Sciatic nerve (tissue), 2 donors: ENCODE measurements at places on chromosomes 5 and 9.

- DNase-seq: no peak
Measured at GRCh38 chr5:41951224-41951623, 26.1 kb downstream of the FBXO4 start.

GRCh38 chr9:126150411-126151030 is 176.1 kb upstream of the MVB12B start:
- DNase-seq: no peak

DNA sequence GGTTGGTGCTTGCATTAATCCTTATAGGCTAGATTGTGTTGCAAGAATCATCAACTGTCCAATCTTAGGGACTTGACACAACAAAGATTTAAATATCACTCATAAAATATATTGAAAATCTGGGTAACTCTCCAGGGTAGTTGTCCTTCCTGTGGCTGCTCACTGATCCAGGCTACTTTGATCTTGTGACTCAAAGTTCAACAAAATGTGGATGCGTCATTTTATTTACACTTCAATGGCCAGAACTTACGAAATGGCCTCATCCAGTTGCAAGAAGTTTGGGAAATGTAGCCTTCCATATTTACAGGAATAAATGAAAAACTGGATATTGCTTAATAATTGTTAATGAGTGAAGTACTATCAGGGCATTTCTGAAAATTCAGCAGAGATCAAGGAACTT is 235.5 kb upstream of the ACTBL2 start:
- DNase-seq: no peak

DNA sequence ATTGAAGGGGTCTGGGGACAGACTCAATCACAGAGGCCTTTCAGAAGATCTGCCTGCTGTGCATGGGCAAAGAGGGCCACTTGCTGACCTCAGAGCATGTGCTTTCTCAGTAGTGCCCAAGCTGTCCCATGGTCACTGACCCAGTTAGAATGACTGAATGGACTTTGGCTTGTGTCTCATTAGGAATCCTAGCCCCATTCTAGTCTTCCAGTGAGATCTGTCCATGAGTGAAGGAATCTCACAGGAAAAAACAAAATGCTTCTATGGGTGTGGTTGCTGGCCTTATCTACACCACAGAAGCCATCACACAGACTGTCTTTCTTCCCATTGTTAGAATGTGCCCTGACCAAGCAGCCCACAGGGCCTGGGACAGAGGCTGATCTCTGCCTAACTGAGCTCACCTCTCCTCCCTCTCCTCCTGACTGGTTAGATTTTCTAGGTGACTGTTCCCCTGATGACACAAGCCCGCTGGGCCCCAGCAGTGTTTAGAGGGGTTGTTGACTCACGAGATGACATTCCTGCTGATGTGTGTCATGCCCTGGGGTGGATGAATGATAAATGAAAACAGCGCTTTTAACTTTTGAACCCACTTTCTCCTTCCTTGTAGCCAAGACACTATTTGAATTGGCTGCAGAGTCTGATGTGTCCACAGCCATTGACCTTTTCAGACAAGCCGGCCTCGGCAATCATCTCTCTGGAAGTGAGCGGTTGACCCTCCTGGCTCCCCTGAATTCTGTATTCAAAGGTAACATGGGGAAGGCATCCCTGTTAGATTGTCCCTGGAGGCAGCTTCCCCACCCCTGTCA is 24.8 kb downstream of the TGFBI start:
- DNase-seq: no peak

GRCh38 chr9:38681747-38682227 is 38.1 kb downstream of the FAM240B start:
- no peak for DNase-seq

- no peak for DNase-seq
Measured at GRCh38 chr9:120562861-120563443, 17.0 kb downstream of the CDK5RAP2 start.

DNA sequence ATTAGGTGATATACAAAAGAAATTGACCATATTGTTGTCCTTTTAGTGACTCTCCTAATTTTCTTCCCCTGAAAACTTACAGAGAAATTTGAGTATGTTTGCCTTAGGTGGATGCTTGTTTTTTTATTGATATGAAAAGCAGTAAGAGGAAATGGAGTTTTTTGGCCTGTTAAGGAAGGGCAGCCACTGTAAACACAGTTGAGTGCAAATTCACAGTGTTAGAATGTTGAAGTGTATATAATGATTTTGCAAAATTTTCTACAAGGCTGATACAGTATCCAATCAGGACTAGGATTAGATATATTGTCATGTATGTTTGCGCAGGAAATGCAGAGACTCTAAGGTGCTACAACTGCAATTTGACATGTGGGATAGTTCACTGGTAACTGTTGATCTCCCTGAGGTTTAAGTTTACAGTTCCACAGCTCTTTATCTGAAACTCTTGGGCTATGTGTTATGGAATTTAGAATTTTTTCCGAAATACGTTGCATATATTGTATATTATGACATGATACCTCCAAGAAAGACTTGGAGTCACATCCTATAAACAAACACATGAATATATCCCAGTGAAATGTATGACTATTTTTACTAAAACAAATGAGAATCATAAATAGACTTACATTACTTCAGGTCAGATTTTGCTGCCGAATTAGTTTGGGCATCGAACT is 62.5 kb downstream of the FXN start:
- DNase-seq: no peak
